ENCODE measurements at places on chromosomes 6 and 20.

GRCh38 chr6:128307671-128308070, 212.7 kb downstream of the PTPRK start:
- no peak for DNase-seq

- no peak for DNase-seq
Measured at GRCh38 chr6:170192905-170193304, 98.0 kb downstream of the DLL1 start.

- DNase-seq, result no peak
Measured at GRCh38 chr6:93676581-93676980, 257.2 kb upstream of the EPHA7 start.

- DNase-seq, result peak; percentile 53
Measured at GRCh38 chr6:127515234-127515793, 3.8 kb downstream of the MTCL3 start.

GRCh38 chr20:32209850-32210605, 2.3 kb downstream of the POFUT1 start:
- DNase-seq, result no peak

GRCh38 chr6:139706912-139707311, 332.5 kb upstream of the CITED2 start:
- DNase-seq, result no peak

DNA sequence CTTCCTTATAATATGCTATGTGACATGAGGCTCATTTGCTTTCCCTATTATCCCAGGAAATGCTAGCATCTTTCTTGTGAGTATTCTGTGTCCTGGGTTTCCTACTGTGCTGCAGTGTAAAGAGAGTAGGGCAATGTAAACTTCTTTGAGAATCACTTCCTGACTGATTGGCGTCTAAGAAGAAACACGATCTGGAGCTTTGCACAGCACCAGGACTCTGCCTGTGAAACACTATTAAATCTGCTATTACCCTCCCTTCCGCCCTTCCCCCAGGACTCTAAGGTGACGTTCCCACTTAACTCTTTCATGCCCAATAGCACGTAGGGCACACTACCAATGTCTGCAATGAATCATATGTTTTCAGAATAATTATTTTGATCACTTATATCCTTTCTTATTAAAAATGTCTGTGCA, 607.3 kb upstream of the CITED2 start:
- DNase-seq, result peak; percentile 33

DNA sequence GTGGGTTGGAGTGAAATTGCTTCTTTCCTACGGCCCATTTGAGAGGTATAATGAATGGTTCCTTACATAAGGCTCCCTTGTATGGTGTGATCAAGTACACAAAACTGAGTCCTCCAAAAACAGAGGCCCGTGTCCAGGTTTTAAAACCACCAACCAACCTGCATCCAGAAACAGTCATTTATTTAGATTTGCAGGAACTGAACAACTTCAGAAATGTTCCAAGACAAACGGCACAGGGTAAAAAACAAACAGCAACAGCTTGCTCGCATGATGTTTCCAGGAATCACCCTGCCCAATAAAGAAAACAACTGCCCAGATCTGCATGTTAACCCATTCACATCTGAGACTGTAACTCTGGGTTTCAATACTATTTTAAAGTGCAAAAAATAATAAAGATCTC, 40.2 kb upstream of the TRAM2 start:
- no peak for DNase-seq

DNA sequence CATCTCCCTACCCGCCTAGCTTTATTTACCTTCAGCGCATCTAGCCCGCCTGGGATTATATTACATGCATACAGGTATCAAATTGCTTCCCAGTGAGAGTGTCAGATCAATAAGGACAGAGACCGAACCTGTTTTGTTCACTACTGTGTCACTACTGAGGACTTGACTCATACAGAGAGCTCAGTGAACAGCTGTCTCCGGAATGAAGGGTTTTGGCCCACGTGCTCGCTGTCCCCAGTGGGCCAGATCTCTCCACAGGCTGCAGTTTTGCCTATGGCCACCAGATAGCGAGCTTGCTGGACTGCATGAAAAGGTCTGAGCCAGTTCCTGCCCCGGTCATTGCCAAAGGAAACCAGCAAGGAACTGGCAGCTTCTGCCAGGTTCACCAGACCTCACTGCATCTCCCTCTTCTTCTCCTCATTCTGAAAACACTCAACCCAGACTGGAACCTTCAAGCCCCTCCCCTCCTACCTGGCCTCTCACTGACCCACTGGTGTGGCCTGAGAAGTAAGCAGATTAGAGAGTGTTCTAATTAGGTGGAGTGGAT, 150.8 kb downstream of the ZMYND8 start:
- DNase-seq, result peak; percentile 9

DNA sequence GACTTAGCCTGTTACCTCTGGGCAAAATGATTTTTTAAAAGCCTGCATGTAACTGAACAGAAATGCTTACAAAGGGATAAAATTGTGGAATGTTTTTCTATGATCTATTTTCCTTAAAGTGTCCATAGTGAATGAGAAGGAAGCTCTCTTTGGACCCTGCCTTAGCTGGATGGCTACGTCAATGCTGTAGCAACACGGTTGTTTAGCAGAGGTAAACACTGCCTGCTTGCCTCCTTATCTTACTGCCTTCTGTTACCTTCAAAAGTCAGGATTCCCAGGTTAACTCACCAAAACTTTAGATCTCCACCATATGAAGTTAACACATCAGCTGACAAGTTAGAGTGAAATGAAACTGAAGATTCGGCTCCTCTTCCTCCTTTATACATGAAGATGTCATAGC, 402.6 kb downstream of the SAMD5 start:
- no peak for DNase-seq

- no peak for DNase-seq
Measured at GRCh38 chr6:3209114-3210023, 18.1 kb downstream of the TUBB2B start.

- DNase-seq, result no peak
Measured at GRCh38 chr20:49230021-49230420, 10.8 kb downstream of the DDX27 start.

GRCh38 chr6:2764610-2765165, 505 bp upstream of the WRNIP1 start:
- no peak for DNase-seq

GRCh38 chr20:35368666-35369423, 42.9 kb downstream of the UQCC1 start:
- DNase-seq, result no peak

DNA sequence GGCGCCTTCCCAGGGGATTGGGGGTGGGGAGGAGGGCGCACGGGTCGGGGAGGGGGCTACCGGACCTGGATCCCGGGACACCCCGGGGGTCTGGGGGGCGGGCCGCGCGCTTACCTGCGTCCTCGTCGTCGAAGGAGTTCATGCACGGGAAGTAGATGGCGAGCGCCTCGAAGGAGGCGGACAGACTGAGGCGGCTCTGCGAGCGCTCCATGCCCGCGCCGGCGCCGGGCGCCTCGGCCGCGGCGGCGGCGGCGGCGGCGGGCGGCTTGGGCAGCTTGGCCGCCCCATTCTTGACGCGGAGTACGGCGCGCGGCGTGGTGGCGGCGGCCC, 320 bp downstream of the RIMS4 start:
- DNase-seq, result no peak

DNA sequence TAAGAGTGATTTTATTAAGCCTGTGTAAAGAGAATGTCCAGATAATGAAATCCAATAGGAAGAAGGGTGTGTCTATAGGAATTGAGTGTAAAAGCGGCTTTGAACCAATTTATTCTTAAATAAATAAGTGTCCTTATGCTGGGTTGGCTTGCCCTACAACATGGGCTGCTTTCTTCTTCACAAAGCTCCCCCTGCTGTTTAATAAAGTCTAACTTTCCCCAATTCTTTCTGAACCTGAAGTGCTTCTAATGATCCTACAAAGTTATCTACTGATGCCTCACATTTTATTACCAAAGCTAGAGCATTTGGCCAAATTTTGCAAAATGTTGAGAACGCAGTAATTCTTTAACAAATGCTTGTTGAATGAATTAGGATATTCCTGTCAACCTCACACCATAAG, 36.3 kb upstream of the SIRT5 start:
- DNase-seq, result no peak

DNA sequence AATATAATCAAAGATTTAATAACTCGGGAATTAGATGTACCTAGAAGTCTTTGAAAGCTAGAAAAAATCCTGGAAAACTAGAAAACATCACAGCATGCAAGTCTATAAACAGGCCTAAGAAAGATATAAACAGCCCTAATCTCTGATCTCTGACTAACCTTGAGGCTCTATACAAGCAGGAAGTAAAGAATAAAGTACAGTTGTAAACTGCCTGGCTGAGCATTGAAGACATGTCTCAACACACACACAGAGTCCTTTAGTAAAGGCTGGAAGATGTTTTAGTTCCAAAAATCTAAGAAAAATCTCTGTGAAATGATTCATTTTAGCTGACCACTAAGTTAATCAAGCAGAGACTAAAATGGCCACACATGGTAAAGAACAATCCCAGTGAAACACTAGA, 774.5 kb downstream of the EYS start:
- no peak for DNase-seq

GRCh38 chr6:15444881-15445280, 199.0 kb downstream of the JARID2 start:
- no peak for DNase-seq

GRCh38 chr6:168916576-168917211, 337.0 kb downstream of the THBS2 start:
- no peak for DNase-seq

DNA sequence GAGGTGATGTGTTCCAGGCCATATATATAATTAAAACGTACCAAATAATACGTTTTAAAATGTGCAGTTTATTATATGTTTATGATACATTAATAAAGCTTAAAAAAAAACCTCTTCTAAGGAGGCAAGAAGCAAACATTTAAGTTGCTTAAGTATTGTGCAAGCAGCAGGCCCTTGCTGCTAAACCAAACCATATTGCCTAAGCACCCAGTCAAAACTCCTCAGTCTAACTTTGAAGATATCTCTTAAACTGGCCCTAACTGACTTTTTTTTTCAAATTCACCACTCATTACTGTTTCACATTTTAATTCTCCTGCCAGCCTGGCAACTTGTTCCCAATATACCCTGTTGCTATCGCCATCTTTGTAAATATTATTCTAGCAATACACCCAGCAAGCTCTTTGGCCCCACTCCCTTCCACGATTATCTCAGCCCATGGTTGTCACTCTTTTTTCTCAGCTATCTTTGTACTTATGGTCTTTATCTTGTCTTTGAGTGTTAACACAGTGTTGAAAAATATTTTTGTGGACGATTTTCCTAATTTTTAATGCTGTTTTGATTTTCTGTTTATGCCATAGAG, 60.9 kb downstream of the C6orf58 start:
- no peak for DNase-seq

GRCh38 chr6:137894779-137895385, 27.8 kb downstream of the TNFAIP3 start:
- no peak for DNase-seq
